ENCODE measurements at places on chromosomes 11 and 22. TPM values are rescaled to one million over a fixed set of nuclear protein-coding genes. Genes with fewer than 3 reads are reported as not detected.

The GATD1 gene
- total RNA-seq: 80.9 TPM

The FERMT3 gene
- 7.2 TPM for total RNA-seq

The OR5B21 gene
- total RNA-seq: 0.62 TPM

The CSNK2A3 gene
- 3.9 TPM for total RNA-seq

The OR4X1 gene
- not detected for total RNA-seq

The MRGPRX4 gene
- not detected for total RNA-seq

The MS4A10 gene
- total RNA-seq: not detected

The OR2AT4 gene
- 0.99 TPM for total RNA-seq

The CNIH2 gene
- total RNA-seq: 7.4 TPM

The PTPN5 gene
- 7.8 TPM for total RNA-seq

The TMPRSS4 gene
- total RNA-seq: 1.2 TPM

The PKDREJ gene
- 3.4 TPM for total RNA-seq

The APOA5 gene
- total RNA-seq: not detected

The MOGAT2 gene
- total RNA-seq: 0.19 TPM

The PNPLA5 gene
- total RNA-seq: not detected

The SLC22A8 gene
- total RNA-seq: 0.06 TPM

Data from testis (tissue), 5 donors.